ENCODE measurements at places on chromosomes 13 and 19. TPM values are rescaled to one million over a fixed set of nuclear protein-coding genes. Genes with fewer than 3 reads are reported as not detected.

GRCh38 chr13:43242040-43242439 lies 218.7 kb downstream of the DNAJC15 start:
- no peaks in the 10 kb centered on the region for H3K36me3 ChIP-seq
- H3K4me1 ChIP-seq = no peaks in the 10 kb centered on the region
- H3K27me3 ChIP-seq = no peaks in the 10 kb centered on the region

PTPRH gene
- 3.1 TPM for total RNA-seq

- peaks cover 1% of the 10 kb centered on the region for H3K36me3 ChIP-seq
- no peaks in the 10 kb centered on the region for H3K4me1 ChIP-seq
- H3K4me3 ChIP-seq = no peak overlapping the region
- no peak overlapping the region for H3K27ac ChIP-seq
- H3K27me3 ChIP-seq = no peaks in the 10 kb centered on the region
Measured at GRCh38 chr13:44969551-44970484, 19.5 kb downstream of the NUFIP1 start.

DNA sequence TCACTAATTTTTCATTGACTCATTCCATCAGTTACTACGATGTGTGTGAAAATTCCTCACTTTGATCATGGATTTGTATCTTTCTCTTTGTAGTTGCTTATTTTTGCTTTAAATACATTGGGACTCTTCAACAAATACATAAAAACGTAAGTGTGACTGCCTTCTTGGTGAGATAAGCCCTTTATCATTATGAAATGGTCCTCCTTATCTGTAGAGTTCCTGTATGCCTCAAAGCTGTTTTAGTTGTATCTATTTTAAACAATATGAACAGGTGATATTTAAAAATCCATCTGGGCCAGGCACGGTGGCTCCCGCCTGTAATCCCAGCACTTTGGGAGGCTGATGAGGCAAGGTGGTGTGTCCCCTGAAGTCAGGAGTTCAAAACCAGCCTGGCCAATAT lies 11.3 kb downstream of the DCUN1D2 start:
- no peaks in the 10 kb centered on the region for H3K27me3 ChIP-seq
- no peak for DNase-seq
- no peak overlapping the region for H3K27ac ChIP-seq
- H3K4me3 ChIP-seq = no peak overlapping the region

DNA sequence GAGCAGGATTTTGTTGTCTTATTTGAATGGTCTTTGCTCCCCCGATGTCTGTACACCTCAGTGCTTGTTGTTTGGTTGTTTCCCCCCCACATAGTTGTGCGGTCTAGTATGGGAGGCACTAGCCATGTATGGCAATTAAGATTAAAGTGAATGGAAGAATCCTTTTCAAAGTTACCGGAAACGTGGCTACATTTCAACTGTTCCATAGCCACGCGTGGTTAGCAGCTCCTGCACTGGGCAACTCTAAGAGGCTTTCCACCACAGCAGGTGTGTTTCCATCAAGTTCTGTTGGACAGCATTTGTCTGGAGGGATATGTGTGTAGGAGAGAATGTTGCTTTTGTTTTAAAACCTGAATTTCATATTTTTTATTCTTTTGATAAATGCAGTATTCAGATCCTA lies 247.3 kb downstream of the GGACT start:
- no peaks in the 10 kb centered on the region for H3K4me1 ChIP-seq
- H3K27ac ChIP-seq = no peak overlapping the region
- H3K27me3 ChIP-seq = no peaks in the 10 kb centered on the region
- peaks cover 11% of the 10 kb centered on the region for H3K36me3 ChIP-seq
- H3K4me3 ChIP-seq = no peak overlapping the region

DNA sequence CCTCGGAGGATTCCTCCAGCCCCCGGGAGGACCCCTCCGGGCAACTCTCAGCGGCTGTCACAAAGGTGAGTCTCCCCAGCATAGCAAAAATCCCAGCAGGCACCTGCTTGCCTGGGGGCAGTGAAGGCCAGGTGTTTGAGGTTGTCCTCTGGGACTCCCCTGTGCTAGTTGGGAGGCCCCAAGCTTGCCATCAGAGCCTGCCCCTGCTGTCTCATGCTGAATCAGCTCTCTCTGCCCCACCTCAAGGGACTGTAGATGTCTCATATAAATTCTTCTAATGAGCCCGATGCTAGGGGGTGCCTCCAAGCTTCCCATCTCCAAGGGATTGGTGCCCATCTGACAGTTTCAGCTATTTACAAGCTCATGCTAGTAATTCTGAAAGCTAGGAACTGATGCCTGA lies 53.6 kb downstream of the NWD1 start:
- H3K4me1 ChIP-seq = no peaks in the 10 kb centered on the region
- H3K27ac ChIP-seq = no peak overlapping the region
- no peak overlapping the region for H3K4me3 ChIP-seq

CCDC8 gene
- 0.75 TPM for total RNA-seq

GRCh38 chr19:54160854-54161253 lies 1.3 kb upstream of the LENG1 start:
- peaks cover 26% of the 10 kb centered on the region for H3K4me1 ChIP-seq
- H3K27me3 ChIP-seq = no peaks in the 10 kb centered on the region
- peaks cover 12% of the 10 kb centered on the region for H3K36me3 ChIP-seq
- DNase-seq = no peak
- no peak overlapping the region for H3K4me3 ChIP-seq

DNA sequence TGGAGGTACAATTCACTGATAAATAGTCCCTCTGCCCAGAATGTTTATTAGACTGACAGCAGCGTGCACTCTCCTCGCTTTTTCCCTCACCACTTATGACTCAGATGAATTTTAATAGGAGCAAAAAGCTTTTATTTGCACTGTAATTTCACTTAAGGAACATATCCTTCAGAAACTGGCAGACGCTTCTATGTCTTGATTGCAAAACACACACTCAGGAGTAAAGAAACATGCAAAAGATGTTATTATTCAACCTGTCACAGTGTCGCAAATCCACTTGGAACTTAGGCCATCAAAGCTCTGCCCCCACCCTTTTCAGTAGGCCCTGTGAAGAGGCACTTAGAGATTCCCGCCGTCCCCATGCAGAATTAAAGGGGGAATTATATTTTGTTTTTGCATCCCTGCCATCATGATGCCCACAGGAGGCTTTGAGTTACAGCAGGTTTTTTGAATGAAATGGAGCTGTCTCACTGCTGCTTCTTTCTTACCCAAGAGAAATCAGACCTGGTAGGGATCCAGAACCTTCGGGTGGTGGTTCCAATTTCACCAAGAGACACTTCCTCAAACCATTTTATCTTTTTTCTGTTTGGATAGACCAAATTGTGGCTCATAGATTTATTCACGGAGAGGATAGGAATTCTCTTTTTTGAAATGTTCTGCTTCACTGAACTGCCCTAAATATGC lies 74.5 kb downstream of the GGACT start:
- peaks cover 2% of the 10 kb centered on the region for H3K36me3 ChIP-seq
- DNase-seq = no peak
- H3K4me1 ChIP-seq = peaks cover 22% of the 10 kb centered on the region
- no peaks in the 10 kb centered on the region for H3K27me3 ChIP-seq

DNA sequence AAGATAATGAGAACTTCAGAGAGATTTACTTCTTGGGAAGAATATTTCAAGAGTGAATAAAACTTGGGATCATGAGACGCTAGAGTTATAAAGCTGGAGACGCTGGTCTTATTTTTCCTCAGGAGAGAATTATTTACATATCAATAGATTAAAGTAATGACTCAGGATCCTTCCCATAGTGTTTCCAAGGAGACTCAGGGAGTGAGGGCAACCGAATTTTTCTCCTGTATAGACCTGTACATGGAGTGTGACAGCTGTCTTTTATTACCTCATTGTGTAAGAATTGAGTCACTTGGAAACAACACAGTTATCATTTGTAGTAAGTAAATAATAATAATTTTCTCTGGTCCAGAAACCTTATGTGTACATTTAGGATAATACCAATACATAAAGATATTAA lies 1905.5 kb downstream of the OLFM4 start:
- no peaks in the 10 kb centered on the region for H3K27me3 ChIP-seq
- H3K36me3 ChIP-seq = no peaks in the 10 kb centered on the region
- no peak for DNase-seq
- no peaks in the 10 kb centered on the region for H3K4me1 ChIP-seq

DNA sequence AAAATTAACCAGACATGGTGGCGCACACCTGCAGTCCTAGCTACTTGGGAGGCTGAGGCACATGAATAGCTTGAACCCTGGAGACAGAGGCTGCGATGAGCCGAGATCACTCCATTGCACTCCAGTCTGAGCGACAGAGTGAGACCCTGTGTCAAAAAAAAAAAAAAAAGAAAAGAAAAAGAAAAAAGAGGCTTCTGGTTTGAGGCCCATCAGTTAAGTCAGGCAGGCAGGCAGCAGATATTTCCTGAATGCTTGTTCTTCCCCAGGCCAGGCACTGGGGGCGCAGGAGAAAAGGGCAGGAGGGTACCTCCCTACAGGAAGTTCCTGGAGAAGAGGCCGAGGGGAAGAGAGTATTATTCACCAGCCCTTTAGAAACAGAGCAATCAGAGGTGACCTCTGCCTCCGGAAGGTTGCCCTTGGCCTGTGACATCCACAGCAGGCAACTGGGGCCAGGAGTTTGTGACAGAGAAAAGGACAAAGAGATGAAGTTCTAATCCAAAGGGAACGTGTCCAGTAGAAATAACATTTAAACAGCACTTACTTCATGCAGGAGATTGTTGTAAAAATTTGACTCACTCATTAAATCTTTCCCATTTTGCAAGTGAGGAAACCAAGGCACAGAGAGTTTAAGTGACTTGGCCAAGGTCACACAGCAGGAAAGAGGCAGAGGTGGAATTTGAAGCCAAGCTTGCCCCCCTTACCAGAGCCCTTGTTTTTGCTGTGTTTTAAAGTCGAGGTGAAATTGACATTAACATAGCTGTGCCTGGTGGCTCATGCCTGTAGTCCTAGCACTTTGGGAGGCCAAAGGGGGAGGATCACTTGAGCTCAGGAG lies 4.3 kb upstream of the RLN3 start:
- no peaks in the 10 kb centered on the region for H3K36me3 ChIP-seq
- DNase-seq = peak; percentile 47
- no peaks in the 10 kb centered on the region for H3K4me1 ChIP-seq
- H3K4me3 ChIP-seq = no peak overlapping the region
- H3K27me3 ChIP-seq = no peaks in the 10 kb centered on the region
- H3K27ac ChIP-seq = peak overlapping the region; percentile 9

IGFL2 gene
- 0.08 TPM for total RNA-seq

FREM2 gene
- 0.42 TPM for total RNA-seq

PRSS57 gene
- not detected for total RNA-seq

CDADC1 gene
- 3.2 TPM for total RNA-seq

- H3K27ac ChIP-seq = no peak overlapping the region
- no peaks in the 10 kb centered on the region for H3K27me3 ChIP-seq
- no peaks in the 10 kb centered on the region for H3K36me3 ChIP-seq
Measured at GRCh38 chr13:21949818-21950429, 279.1 kb downstream of the FGF9 start.

NDUFA3 gene
- total RNA-seq = 10.6 TPM

DNA sequence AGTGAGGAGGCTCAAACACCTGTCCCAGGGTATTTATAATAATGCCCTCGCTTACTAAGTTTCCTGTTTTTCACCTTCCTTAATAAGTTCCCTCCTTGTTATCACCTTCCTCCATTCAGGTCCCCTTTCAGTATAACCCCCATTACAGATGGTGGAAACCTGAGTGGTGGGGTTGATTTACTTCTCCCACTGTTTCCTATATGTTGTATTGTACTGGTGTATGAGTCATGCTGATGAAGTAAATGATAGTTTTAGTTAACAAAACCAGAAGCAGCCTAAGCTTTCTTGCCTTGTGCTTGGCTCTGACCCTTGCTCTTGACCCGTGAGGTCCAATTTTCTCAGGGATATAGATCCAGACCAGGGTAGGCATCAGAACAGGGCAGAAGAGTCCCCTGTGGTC lies 22.3 kb upstream of the TNFSF11 start:
- H3K27ac ChIP-seq = no peak overlapping the region
- H3K4me1 ChIP-seq = peaks cover 29% of the 10 kb centered on the region
- H3K27me3 ChIP-seq = no peaks in the 10 kb centered on the region
- no peak overlapping the region for H3K4me3 ChIP-seq
- H3K36me3 ChIP-seq = no peaks in the 10 kb centered on the region
